ENCODE measurements at places on chromosomes 11 and 22.

- no peak for DNase-seq
Observed at GRCh38 chr11:5701055-5701577, 11.5 kb downstream of the TRIM22 start.

GRCh38 chr11:40647295-40647694 lies 812.2 kb downstream of the LRRC4C start:
- DNase-seq = no peak

DNA sequence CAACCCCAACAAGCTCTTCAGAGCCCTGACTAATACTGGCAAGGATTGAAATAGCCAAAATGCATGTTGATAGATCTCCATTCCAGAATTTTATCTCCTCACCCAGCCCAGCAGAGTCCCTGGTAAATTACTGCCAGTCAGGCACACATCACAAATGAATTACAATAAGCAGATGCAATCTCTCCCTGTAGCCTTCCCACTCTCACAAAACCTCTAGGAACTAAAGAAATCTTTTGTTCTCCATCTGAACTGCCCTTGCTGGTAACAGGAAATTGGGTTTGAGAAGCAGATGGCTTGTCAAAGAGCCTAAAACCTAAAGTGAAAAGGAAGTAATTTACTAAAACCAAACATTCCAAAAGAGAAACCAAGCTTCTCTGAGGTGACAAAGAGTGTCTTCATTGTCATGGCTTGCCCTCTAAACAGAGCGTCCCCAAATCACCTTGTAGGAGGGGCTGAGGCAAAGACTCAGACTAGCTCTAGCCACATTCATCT lies 59.5 kb downstream of the FAM168A start:
- DNase-seq = peak; percentile 76

DNA sequence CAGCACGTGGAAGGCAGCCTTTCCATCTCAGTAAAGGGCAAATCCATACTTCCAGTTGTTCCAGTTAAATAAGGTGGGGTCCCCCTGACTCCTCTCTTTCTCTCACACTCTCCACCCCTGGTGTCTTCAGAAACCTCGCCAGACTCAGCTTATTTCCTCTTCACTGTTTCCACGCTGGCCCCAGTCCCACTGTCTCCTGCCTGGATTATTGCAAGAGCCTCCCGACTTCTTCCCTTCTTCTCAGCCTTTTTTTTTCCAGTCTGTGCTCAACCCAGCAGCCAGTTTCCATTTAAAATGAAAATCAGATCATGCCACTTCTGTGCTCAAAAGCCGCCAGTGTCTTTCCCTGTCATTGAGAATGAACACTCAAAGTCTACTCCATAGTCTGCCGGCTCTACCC lies 131.4 kb downstream of the PKNOX2 start:
- no peak for DNase-seq

- no peak for DNase-seq
Observed at GRCh38 chr11:120532832-120533196, 21.3 kb downstream of the GRIK4 start.
